ENCODE measurements at places on chromosomes 1 and 21.
A peak's percentile ranks its signal among the peaks of the same experiment; 100 is the strongest.

DNA sequence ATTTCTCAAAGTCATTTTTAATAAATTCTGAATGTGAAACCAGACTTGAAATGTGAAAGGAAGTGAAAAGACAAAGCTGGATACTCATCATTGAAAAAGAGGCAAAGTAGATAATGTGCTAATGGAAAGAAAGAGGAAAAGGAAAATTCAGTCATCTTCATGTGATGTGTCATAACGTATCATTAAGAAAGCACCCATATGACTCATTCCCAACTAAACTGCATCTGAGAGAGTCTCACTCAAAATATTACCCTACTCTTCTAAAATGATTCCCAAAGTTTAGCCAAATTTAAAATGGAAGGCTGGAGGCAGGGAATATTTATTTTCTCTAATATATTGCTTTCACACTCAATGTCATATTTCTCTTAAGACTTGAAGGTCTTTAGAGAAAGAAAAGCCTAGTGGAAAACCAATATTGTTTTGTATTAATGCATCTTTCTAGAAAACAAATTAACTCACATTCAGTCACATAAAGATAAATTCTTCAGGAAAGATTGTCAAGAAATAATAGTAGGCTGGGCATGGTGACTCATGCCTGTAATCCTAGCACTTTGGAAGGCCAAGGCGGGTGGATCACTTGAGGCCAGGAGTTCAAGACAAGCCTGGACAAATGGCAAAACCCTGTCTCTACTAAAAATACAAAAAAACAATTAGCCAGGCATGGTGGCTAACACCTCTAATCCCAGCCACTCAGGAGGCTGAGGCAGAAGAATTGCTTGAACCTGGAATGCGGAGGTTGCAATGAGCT is 129.9 kb downstream of the SLC30A10 start:
- no peaks in the 10 kb centered on the region for H3K27me3 ChIP-seq
- H3K27ac ChIP-seq, result no peak overlapping the region
- no peaks in the 10 kb centered on the region for H3K36me3 ChIP-seq
- no peak for DNase-seq

DNA sequence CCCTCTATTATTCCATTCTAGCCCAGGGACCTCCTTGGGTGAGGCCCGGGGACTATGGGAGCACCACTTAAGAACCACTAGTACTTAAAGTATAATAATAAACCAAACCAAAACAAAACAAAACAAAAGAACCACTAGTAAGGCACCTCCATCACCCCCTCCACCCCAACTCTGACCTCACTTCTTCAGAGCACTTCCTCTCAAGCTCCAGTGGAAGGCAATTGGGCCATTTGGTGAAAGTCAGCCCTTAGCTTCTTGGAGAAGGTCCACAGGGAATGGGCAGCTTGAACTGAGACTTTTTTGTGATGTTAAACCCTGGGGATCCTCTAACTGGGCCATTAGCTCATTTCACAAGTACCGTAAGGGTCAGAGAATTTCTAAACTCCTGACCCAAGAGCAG is 237.3 kb downstream of the RHOU start:
- DNase-seq, result no peak
- no peak overlapping the region for H3K4me3 ChIP-seq
- no peaks in the 10 kb centered on the region for H3K27me3 ChIP-seq
- no peaks in the 10 kb centered on the region for H3K36me3 ChIP-seq
- no peaks in the 10 kb centered on the region for H3K4me1 ChIP-seq
- no peak overlapping the region for H3K27ac ChIP-seq

GRCh38 chr1:153535242-153536011 is at the start of gene S100A6:
TSS of gene S100A6 (minus strand) at chr1:153535991. CDS start at chr1:153535339, 652 bp downstream.
- peak; percentile 51 for DNase-seq
- no peaks in the 10 kb centered on the region for H3K36me3 ChIP-seq
- no peak within 1 kb of the TSS for H3K4me3 ChIP-seq
- H3K27me3 ChIP-seq, result peaks cover 9% of the 10 kb centered on the region
- H3K4me1 ChIP-seq, result peaks cover 6% of the 10 kb centered on the region

DNA sequence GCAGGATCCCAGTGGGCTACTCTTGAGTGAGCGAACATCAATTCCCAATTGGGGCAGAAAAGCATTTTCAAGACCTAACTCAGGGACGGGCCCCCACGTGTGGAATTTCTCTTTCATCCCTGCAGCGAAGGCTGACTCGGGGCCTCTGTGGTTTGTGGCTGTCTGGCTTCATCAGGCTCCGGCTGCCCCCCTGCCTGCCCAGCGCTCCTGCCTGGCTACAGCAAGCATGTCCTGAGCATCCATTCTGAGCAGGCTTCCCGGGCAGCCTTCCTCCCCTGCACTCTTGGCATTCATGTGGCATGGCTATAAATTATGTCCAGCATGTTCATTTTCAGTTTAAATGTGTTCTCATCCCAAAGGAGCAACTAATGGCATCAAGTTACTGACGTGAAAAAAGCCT is 588.1 kb downstream of the KIF26B start:
- H3K4me1 ChIP-seq, result no peaks in the 10 kb centered on the region
- DNase-seq, result no peak
- no peak overlapping the region for H3K4me3 ChIP-seq
- H3K27me3 ChIP-seq, result peaks cover 99% of the 10 kb centered on the region
- no peak overlapping the region for H3K27ac ChIP-seq

GRCh38 chr21:29654855-29655254 is 284.9 kb downstream of the GRIK1 start:
- no peaks in the 10 kb centered on the region for H3K27me3 ChIP-seq
- H3K27ac ChIP-seq, result no peak overlapping the region
- no peaks in the 10 kb centered on the region for H3K36me3 ChIP-seq

DNA sequence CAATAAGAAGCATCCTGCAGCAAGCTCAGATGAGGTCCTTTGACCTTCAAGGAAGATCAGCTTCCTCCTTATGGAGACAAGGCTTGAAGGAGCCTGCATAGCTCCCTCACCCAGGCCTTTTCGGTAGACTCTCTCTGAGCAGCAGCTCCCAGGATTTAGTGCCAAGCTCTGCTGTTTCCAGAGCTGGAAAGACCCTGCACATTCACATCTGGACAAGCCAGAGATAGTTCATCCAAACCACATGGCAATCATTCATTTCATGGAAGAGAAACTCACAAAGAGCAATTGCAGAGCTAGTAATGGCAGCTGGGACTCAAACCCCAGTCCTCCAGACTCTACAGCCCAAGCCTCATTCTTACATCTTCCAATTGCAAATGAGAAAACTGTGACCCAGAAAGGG is 76.4 kb upstream of the EDN2 start:
- peak; percentile 21 for DNase-seq
- H3K4me3 ChIP-seq, result no peak overlapping the region
- no peaks in the 10 kb centered on the region for H3K27me3 ChIP-seq
- H3K36me3 ChIP-seq, result no peaks in the 10 kb centered on the region
- H3K27ac ChIP-seq, result no peak overlapping the region

- no peak overlapping the region for H3K4me3 ChIP-seq
- no peaks in the 10 kb centered on the region for H3K36me3 ChIP-seq
- no peak overlapping the region for H3K27ac ChIP-seq
- no peaks in the 10 kb centered on the region for H3K27me3 ChIP-seq
Measured at GRCh38 chr1:29559056-29559455, 322.7 kb downstream of the PTPRU start.

DNA sequence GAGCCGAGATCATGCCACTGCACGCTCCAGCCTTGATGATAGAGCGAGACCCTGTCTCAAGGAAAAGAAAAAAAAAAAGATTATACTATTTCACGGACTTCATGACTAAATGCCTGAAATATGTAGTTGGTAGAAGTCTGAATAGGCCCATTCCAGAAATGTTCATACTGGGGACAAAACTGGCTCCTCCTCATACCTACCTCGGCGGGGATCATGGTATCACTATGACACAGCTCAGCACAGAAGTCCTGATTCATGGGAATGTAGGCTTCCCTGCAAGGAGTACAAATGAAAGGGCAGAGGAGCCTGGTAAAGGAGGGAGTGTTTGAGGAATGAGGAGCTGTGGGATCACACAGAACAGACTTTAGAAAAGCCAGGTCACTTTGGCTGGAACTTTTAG is 5.0 kb downstream of the SPATA46 start:
- peaks cover 10% of the 10 kb centered on the region for H3K4me1 ChIP-seq
- H3K27ac ChIP-seq, result no peak overlapping the region
- no peak overlapping the region for H3K4me3 ChIP-seq
- DNase-seq, result no peak

DNA sequence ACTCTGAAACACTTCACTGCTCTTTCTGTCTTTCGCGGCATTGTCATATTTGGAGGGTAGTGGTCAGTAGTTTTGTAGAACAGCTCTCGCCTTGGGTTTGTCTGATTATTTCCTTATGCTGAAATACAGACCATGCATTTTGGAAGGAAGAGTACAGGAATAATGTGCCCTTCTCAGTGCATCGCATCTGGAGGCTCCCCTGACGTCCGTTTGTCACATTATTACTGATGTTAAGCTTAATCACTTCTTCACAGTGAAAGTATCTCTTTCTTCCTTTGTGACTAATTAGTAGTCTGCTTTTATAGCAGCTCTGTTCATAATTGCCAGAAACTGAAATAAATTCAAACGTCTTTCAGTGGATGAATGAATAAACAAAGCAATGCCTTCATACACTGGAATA is 85.7 kb upstream of the CXADR start:
- no peak overlapping the region for H3K27ac ChIP-seq
- H3K36me3 ChIP-seq, result no peaks in the 10 kb centered on the region
- no peaks in the 10 kb centered on the region for H3K27me3 ChIP-seq
- H3K4me1 ChIP-seq, result no peaks in the 10 kb centered on the region

- no peaks in the 10 kb centered on the region for H3K27me3 ChIP-seq
- H3K27ac ChIP-seq, result no peak overlapping the region
- H3K36me3 ChIP-seq, result no peaks in the 10 kb centered on the region
- no peak for DNase-seq
Measured at GRCh38 chr1:73903092-73903491, 294.9 kb downstream of the LRRIQ3 start.

- H3K36me3 ChIP-seq, result no peaks in the 10 kb centered on the region
- no peak overlapping the region for H3K4me3 ChIP-seq
- H3K27ac ChIP-seq, result no peak overlapping the region
- no peak for DNase-seq
- no peaks in the 10 kb centered on the region for H3K27me3 ChIP-seq
- H3K4me1 ChIP-seq, result peaks cover 18% of the 10 kb centered on the region
Measured at GRCh38 chr1:185337246-185337645, 20.2 kb upstream of the IVNS1ABP start.

GRCh38 chr1:18091660-18092446 is 15.7 kb upstream of the IGSF21 start:
- peaks cover 16% of the 10 kb centered on the region for H3K4me1 ChIP-seq
- H3K27me3 ChIP-seq, result peaks cover 4% of the 10 kb centered on the region
- H3K36me3 ChIP-seq, result no peaks in the 10 kb centered on the region
- DNase-seq, result peak; percentile 55
- H3K27ac ChIP-seq, result no peak overlapping the region
- H3K4me3 ChIP-seq, result no peak overlapping the region

Data from endodermal cell (in vitro differentiated cells).